ENCODE measurements at places on chromosomes 4 and X. TPM values are rescaled to one million over a fixed set of nuclear protein-coding genes. Genes with fewer than 3 reads are reported as not detected.

EDNRA gene
- 15.0 TPM for total RNA-seq

FGF13 gene
- 4.9 TPM for total RNA-seq

DNA sequence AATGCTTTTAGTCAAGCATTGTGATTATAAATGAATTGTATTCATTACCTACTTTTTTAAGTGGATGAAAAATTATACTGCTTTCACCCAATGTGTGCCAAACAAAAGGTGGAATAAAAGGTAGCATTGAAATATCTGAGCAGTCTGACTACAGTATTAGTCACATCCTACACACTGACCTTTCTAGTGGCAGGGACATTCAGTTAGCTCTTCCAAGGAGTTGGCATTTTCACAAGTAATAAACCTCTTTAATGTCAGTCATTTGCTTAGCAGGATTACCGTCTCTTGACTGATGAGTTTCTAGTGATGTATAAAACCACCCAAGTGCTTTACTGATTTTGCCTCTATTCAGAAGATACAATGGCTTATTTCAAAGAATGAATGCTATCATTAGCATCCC is 687.9 kb downstream of the ARAP2 start:
- DNase-seq: peak; percentile 74

DNA sequence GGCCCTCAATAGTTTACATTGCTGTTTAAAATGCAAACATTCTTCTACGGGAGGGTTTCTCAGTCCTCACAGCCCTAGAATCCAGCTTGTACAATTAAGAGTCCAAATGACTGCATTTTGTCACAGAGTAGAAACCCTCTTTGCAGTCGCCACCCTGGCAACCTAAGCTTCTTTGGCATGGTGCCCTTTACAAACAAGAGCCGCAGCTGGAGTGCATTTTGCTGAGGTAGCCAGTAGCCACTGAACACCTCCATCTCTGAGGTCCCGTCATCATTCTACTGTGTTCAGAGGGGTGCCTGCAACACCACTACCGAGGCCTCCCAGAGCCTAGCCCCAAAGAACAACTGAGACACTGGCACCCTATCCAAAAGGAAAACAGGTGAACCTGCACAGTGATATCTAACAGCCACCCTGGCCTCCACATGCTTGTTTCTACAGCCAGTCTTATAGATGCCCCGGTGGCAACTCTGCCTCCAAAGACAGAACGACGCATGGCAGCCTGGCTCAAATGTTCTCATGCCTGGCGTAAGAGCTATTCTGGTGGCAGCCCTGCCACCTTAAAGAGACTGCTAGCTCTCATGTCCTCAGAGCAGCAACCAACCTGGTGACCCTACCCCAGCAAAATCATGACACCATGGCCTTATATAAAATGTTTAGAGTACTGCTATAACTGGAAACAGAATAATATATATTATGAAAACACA is 801.9 kb downstream of the TECRL start:
- DNase-seq: no peak

GRCh38 chrX:72207366-72207765 is 25.8 kb downstream of the PIN4 start:
- no peak for DNase-seq
